ENCODE measurements at places on chromosomes 4 and X.
A peak's percentile ranks its signal among the peaks of the same experiment; 100 is the strongest.

DNA sequence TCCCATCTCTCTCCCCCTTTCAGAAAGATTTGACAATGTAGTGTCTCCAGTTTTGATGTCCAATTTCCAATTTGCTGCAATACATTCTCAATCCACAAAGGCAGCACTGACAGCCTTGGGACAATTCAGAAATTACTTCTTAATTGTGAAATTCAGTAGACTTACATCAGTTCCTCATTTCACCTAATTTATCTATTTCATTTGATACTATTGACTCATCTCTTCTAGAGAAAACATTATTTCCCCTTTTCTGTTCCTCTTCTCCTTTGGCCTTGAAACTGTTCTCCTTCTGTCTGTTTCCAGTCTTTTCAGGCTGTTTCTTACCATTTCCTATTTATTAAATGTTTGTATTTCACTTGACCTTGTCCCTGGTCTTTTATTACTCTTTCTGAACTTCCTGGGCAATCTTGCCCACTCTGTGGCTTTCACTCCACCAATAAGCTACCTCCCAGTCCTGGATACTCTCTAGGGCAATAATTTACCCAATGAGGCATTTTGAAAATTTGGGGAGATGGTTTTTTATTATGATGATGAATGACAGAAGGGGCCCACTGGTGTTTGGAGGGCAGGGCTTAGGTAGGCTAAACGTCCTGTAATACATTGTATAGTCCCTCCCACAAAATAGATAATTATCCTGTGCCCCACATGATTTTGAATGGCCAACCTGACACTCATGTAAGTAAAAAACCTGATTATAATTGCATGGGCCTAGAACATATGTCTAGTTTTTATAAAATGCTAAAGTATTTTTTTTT is 498.0 kb upstream of the BOD1L1 start:
- DNase-seq, result no peak

- DNase-seq, result no peak
These were observed 782 bp downstream of the ARHGAP24 start for GRCh38 chr4:85475631-85476233.

DNA sequence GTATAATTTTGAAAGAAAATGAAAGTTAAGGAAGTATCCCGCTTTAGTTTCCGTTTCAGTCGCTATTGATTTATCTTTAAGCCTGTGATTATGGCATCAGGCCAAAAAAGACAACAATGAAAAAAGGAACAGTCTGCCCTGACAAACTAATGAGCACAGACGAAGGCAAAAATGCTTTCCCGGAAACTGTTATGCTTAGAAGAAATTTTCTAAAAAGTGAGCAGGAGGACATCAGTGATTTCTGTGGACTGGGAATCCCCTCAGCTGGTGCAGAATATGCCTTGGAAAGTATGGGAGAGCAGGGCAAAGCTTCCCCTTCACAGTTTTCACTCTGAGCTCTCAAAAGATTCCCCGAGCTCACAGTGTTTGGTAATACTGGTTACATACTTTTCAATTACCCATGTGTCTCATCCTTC is 5.1 kb upstream of the CXCL10 start:
- DNase-seq, result no peak

GRCh38 chr4:110702326-110702725 is 79.4 kb upstream of the PITX2 start:
- no peak for DNase-seq

DNA sequence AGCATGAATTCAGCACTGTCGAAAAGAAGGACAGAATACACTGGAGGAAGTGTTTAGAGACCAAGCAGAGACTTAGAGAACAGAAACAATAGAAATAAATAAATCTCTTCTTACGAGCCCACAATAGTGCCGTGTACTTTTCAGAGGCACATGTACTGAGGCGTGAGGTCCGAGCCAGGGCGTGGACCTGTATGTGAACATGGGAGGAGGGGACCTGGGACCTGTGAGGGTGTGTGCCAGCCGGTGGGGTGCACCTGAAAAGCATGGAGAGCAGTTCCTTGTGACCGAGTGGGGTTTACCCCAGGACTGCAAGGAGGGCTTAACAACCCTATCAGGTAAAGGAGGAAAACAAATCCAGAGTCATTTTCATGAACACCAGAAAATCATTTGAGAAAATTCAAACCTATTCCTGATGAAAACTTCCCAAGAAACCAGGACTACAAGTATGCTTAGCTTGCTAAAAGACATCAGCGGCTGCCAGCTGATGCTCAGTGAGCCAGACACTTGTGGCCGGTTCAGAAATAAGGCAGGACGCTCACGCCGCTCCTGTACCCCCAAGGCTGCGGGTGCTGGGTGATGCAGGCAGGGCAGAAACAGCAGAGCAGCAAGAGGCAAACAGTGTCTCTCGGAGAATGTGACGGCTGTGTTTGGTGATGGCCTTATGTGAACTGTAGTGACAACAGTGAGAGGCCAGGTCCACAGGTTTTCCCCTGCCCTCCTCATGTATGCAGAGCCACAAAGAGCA is 37.1 kb downstream of the NELFA start:
- DNase-seq, result no peak

DNA sequence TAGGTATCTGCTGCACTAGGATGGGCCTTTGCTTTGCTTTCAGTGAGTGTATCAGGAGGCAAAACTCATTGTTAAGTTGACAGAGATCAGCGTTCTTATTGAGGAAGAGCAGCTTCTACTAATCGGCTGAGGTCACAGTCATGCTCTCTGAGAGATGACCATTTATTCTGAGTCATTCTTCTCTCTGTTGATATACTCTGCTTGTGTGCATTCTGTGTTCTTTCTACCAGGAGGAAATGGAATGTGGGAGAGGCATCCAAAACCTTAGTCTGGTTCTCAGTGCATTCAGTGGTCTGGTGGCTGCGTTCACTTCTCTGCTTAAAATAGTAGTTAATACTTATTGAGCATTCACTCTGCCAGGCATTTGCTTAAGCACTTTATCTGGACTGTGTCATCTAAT is 66.2 kb downstream of the RRAGB start:
- no peak for DNase-seq

DNA sequence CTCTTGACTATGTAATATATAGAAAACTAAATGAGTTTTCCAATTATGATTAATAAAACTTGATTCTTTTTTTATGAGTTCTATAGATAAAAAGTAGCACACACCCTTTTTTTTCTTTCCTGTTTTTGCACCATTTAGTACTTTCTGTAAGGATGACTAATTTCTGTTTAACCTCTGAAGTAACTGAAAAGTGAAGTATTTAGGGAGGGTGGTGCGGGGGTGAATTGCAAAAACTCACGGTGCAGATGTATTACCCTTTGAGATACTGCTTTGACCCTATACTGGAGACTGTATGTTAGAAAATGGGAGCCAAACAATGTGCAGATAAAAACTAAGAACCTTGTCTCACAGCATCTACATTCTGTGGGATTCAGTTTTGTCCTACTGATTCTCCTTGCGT is 471.6 kb downstream of the DTHD1 start:
- DNase-seq, result no peak

DNA sequence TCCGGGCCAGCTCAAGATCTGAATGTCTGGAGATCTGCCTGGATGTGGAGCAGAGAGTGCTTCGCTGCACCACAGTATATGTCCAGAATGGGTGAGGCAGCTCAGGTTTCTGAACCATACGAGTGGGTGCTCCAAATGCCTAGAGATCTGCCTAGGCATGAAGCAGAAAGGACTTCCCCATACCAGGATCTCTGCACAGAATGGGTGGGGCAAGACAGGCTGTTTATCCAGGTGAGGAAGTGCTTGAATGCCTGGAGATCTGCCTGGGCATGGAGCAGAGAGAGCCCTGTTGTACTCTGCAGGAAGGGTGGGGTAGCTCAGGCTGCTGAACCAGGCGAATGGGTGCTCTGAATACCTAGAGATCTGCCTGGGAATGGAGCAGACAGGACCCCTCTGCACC is 45.4 kb upstream of the MAGEC2 start:
- no peak for DNase-seq

DNA sequence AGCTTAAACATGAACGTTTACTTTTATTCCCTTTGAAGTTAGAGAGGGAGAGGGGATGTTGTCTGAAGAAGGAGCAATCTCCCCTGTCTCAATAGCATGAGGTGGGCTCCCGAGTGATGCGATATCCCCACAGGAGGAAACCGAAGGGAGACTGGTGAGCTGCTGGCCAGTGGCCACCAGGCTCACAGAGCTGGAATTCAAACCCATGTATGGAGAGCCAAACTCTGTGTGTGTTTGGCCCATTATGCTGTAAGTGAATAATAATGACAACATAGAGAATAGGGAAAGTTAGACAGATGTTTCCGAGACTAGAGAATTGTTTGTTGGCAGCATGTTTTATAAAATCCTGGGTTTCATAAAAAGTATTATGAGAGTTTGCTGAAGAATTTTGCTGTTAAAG is 66.1 kb upstream of the CLNK start:
- DNase-seq, result no peak

GRCh38 chr4:168615294-168616065 is 118.6 kb downstream of the PALLD start:
- DNase-seq, result no peak

GRCh38 chrX:138914767-138915166 is 203.2 kb upstream of the FGF13 start:
- DNase-seq, result no peak

GRCh38 chrX:153456704-153457103 is 10.8 kb upstream of the TREX2 start:
- no peak for DNase-seq

DNA sequence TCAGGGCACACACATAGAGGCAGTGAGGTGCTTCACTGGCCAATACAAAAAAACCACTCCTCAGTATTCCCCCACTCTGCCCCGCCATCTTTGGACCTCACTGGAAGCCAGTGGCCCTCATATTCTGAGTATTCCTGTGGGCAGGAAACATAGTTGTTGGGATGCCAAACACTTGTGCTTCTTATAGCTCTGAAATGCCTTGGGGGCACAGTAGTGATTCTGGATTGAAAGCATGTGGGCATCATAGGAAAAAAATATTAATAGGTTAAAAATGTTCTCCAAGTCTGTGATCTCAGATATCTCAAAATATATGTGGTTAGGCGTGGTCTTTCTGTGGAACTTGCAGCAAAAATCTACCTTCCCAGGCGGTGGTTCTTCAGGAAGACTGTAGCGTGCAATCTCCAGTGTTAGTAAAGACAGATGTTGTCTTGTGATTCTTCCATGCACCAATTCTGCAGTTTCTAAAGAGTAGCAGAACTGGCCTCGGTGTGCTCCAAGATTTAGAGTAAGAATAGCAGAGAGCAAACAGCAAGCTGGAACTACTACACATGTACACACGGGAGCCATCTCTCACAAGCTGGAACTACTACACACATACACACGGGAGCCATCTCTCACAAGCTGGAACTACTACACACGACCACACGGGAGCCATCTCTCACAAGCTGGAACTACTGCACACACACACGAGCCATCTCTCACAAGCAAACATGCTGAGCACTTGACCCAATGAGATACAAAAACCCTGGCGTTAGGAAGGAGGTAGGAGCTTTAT is 8.0 kb upstream of the TENM3 start:
- no peak for DNase-seq

DNA sequence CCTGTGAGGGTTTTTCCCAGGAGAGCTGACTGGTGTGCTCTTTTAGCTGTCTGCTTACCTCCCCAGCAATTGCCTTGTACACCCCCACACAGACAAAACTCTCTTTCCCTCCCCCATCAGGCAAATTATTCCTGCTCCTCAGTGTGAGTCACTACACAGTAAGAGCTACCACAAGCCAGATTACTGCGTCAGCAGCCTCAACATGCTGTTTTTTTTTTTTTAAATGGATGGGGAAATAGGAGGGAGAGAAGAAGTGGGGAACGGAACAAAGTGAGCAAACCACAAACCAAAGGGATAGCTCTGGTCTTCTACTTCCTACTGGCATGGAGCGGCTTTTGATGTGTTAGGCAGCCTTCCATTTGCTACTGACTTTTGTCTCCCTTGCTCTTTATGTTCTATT is 107.5 kb upstream of the ACSL4 start:
- no peak for DNase-seq

- no peak for DNase-seq
These were observed 859.3 kb upstream of the LCORL start for GRCh38 chr4:18880871-18881270.

DNA sequence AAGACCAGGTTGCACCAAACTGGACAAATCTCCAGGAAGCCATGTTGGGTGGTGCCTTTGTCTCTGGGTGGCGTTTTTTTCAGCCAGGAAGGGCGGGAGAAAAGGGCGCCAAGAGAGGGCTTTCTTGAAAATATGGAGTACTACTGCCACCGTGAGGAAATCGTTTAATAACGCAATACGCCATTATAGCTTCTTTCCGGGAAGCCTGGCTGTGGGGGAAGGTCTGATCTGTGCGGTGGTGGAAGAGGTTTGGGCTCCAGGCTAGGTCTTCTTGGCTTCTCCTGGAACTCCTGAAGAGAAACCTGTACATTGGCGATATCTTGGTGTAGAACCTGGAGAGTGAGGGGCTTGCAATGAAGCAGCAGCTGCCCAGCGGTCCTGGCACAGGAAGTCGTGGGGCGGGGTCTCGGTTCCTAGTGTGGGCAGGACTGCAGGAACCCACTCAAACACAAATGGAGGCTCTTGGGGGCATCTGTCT is 202.7 kb downstream of the OR13H1 start:
- peak; percentile 5 for DNase-seq

- DNase-seq, result no peak
These were observed 25.8 kb downstream of the OTUD4 start for GRCh38 chr4:145154573-145154972.

DNA sequence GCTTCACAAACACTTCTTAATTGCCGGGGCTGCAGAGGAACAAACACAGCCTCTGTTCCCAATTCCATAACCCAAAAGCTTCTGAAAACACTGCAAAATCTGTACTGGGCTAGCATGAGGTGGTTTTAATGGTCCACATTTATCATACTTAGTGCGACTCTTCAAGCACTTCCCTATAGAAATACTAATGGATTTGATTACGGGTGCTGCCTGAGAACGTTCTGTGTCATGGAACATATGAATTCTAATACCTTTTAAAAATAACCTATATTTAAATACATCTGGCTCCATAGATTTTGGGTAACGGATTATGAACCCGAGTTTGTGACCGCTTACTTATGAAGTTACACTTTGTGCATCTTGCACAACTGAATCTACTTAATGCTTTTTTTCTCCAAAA is 35.4 kb upstream of the STS start:
- DNase-seq, result peak; percentile 73

- DNase-seq, result no peak
These were observed 160.5 kb upstream of the TAPT1 start for GRCh38 chr4:16386711-16387320.

GRCh38 chrX:41332408-41333002 is 1.5 kb upstream of the DDX3X start:
- DNase-seq, result no peak

- DNase-seq, result no peak
These were observed 124.1 kb upstream of the TBL1X start for GRCh38 chrX:9340598-9341290.

- no peak for DNase-seq
These were observed 31.0 kb upstream of the TLR3 start for GRCh38 chr4:186037692-186038658.

DNA sequence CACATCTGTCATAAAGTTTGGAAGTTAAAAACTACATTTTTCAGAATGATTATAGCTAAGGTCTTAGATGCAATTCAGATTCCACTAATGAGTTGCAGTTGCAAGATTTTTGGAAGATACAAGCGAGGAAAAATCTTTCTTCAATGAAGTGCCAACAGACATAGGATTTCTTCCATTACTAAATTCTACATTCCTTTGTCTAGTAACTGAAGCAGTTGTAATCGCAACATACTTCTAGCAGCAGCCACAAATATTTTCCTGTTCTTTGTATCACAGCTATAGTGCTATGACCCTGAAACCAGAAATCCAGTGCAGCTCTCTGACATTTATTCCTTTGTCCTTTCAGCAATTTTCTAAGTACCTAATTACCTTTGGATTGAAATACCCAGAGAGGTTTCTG is 225.2 kb upstream of the SLIT2 start:
- DNase-seq, result no peak
